ENCODE measurements at places on chromosomes 16 and 17.
A peak's percentile ranks its signal among the peaks of the same experiment; 100 is the strongest.

- DNase-seq, result peak; percentile 35
These were observed 101.1 kb downstream of the XYLT1 start for GRCh38 chr16:17369421-17370222.

DNA sequence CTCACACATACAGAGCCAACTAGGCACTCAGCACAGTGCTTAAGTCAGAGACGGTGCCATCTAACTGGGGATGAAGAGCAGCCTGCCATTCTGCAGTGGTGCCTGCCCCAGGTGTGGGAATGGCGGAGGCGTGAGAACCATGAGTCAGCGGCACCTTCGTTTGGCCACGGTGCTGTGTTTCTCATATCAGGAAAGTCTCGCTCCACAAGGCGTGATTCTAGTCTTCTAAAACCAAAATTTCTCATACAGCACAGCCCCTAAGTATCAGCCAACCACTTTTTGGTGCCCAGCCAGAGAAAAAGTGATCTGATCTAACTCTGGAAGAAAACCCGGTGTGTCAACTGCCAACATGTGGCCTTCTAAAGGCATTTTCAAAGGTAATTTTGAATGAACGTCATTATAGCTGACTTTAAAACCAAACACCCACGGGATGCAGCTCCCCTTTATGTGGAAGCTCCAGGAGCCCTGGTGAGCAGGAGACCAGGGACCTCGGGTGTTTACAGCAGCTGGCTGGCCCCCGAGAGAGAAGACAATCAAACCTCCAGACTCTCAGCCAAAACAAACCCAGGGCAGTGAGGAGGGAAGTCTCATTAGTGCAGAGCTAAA lies 54.6 kb downstream of the ABCC12 start:
- DNase-seq, result peak; percentile 35

GRCh38 chr17:36864827-36865430 lies 72.3 kb upstream of the LHX1 start:
- DNase-seq, result no peak

GRCh38 chr17:72985882-72986720 lies 106.4 kb downstream of the SLC39A11 start:
- DNase-seq, result peak; percentile 28

DNA sequence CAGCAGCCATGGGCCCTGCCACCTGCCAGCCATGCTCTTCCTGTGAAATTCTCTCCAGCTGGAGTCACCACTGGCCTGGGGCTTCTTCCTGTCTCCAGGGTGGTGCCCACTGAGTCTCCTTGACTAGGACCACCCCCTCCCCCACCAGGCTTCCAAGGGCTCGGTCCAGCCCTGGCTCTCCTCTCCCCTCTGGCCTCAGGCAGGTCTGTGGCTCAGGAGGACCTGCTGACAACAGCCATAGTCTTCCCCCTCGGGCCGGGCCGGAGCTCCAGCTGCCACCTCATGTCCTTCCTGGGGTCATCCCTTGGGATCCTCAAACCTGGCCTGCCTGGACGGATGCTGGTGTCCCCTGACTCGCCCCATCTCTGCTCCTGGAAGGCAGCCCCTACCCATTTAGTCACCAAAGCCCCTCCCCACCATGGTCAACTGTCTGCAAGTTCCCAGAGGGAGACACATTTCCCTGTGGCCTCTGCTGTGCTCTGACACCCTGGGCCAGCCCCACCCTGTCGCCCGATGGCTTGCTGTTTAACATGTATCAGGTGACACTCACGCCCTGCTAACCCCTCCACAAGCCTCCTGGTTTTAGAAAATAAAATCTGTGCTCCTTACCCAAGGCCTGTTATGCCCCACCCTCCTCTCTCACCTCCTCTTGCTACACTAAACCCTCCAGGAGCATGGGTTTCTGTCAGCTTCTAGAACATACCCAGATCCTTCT lies 186.2 kb downstream of the RBFOX3 start:
- no peak for DNase-seq

DNA sequence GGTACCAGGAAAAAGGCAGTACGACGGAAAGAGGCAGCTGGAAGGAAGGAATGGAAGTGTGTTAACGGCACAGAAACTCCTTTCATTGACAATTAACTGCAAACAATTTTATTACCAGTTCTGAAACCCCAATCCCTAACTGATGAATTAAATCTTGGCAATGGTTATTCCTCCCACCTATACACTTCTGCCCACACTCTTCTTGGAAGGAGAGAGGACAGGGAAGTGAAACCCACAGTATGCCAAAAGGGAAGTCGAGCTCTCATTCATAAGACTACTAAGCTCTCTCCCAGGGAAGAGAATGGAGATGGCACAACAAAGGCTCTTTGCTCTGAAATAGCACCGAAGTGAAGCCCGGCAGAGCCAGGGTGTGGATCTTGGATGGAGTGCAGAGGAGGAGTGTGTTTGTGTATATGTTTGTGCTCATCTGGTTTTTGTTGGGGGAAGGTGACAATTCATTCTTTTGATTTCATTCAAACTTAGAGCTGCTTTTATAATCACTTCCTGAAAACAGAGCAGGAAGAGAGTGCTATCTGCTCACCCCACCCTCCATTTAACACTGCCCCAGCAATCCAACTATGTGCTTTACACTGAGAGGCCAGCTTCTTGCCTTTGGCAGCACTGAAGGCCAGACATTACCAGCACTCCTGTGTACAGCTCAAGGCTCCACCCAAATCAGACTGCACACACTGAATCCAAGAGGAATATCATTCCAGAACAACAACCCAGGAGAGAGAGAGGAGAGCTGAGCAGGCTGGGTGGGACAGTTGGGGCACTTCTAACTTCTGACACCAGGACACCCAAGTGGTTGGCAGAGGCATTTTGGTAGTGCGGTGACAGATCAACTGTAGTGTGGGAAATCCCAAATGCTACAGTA lies 68.7 kb downstream of the HIC1 start:
- DNase-seq, result no peak

GRCh38 chr16:48536614-48537200 lies 73.3 kb downstream of the N4BP1 start:
- DNase-seq, result no peak

DNA sequence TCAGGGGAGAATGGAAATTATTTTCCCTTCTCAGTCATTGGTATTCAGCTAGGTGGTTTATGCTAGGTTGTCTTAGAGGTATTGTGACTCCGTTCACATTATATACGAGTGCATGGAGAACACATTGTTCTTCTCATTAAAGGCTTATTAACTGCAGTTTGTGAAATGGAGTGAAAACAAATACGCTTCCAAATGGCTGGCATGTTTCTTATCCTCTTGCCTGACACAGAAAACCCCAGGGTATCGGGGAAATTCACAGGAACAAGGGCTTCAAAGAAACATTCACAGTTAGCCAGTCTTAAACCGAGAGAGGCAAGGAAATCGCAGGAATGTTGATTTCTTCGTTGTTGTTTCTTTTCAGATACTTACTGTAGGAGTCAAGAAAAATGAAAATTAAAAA lies 1047.9 kb upstream of the RBFOX1 start:
- no peak for DNase-seq

GRCh38 chr16:29139261-29139802 lies 154.5 kb downstream of the LAT start:
- no peak for DNase-seq
